ENCODE measurements at places on chromosomes 7 and 10.

DNA sequence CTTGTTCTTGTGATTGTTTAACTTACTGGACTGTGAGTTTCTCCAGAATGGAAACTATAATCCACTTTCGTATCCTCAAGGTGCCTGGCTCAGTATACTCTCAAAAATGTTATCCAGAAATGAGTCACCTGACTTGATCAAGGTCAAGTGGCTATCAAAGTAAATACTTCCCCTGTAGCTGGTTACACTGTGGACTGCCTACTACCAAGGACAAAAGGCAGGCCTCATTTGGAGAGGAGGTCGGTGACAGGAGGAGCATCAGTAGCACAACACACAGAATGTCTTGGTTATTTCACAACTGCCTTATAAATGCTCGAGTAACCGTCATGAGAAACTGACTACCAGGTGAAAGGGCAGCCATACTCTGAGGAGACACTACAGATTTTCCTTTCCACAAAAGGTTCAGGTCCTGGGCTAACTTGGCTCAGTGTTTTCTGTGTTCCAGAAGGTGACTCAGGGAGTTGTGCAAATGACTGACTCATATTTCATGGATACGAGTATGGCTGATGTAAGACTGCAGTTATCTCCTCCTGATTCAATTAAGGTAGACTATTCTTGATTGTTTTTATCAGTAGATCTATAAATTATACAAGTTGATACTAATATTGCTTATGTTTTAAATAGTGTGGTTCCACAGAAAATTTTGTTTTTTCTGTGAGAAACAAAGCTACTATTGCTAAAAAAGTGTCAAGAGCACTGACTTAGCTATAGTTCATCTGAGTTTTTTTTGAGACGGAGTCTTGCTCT, 4.2 kb upstream of the CCNY start:
- ATAC-seq: no peak

DNA sequence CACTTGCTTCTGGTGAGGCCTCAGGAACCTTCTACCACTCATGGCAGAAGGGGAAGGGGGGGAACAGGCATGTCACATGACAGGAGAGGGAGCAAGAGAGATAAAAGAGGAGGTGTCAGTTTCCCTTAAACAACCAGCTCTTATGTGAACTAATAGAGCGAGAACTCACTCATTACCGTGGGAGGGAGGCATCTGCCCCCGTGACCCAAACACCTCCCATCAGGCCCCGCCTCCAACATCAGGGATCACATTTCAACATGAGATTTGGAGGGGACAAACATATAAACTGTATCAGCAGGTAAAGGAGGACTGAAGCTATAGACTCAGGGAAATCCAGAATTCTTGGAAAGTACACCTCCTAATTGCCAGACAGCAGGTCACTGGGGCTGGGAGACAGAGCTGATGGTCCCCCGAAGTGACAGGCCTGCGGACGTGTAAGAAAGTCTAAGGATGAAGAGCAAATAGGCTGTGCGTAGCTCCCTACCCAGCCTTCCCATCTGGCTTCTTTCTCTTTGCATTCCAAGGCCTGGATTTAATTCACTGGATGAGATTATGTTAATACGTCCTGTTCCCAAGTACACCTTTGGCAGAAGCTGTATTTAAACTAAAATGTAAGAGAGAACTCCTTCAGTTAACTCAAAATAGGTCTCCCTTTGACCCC, 186.7 kb upstream of the LYZL2 start:
- no peak for ATAC-seq

DNA sequence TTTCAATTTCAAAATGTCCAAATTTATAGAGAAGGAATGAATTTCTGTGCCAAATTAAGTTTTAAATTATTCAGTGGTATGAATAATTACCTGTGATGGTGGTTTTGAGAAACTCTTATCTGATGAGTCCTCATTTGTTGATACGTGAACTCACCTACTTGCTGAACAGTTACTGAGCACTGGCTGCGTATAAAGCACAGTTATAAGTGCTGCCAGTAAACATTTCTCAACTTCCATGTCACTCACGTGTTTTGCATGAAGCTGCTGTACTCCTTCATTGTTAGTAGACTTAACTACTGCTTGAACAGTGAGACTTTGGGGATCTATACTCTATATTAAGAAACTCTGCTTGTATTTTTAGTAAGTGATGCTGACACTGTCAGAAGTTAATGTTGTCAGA, 269.1 kb upstream of the FZD8 start:
- ATAC-seq: no peak

GRCh38 chr10:33919244-33919643, 584.8 kb upstream of the NRP1 start:
- ATAC-seq: no peak

DNA sequence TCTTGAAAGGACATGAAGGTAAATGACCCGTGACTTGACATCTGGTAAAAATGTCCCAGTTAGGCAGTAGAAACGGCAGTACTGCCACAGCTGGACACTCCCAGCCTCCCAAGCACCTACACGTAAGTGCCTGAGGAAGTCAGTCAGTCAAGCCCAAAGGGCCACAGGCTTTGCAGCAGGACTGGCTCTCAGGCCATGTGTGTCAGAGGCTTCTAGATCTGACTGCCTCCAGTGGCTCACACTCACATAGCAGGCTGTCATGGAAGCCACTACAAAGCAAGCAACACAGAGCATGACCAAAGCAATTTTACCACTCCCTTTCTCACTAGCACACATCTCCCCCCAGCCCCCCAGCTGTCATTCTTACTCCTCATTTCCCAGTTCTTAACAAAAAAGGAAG, 17.8 kb upstream of the CCNJ start:
- ATAC-seq: no peak

- ATAC-seq: no peak
Measured at GRCh38 chr10:91316486-91316885, 93.7 kb upstream of the HECTD2 start.

GRCh38 chr10:26550774-26551526, 112.8 kb downstream of the APBB1IP start:
- ATAC-seq: no peak

GRCh38 chr10:5862360-5862961, 27.2 kb downstream of the ANKRD16 start:
- peak; percentile 78 for ATAC-seq

DNA sequence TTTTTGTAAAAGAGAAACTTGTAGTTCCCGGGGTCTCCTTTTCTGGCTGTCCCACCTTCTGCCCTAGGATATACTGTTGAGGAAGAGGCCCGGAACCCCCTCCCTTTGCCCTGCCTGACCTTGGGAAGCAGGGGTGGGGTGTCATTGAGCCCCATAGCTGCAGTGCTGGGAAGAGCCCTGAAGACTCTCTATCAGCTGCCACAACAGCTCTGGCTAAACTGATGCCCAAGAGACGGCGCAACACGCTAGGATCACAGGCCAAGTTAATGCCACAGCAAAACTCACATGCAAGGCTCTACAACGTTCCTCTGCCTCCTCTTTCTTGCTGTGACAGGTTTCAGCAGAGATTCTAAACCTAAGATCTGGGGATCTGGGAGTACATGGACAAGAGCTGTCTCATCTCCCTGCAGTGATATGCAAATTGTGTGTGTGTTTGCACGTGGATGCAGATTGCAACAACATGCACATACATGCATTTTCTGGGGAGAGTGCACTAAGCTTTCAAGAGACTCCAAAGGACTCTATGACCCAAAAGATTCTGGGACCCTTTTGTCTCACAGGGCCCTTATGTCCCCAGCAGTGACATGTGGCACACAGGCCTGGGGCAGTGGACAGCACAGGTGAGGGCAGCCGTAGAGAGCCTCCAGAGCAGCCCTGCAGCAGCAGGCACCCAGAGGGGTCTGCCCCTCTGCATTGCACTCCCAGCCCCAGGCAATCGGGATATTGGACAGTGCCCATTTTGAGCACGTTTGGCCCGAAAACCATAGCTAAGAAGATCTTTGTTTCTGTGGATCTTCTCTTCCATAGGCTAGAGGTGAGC, 2.5 kb downstream of the RASSF4 start:
- no peak for ATAC-seq

DNA sequence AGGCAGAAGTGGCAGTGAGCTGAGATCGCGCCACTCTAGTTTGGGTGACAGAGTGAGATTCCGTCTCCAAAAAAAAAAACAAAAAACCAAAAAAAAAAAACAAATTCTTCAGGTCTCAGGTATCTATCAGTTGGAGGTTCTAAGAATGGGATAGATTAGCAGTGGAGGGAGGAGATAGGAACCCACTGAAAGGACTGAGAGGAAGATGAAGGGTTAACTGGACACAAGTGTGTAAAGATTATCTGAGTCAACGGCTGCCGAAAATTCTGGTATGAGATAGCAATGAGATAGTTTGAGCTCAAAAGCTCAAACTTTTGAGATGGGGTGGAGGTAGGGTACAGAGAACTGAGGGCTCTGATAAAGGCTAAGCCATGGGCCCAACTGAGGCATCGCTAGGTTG, 12.8 kb downstream of the ZNF467 start:
- no peak for ATAC-seq

DNA sequence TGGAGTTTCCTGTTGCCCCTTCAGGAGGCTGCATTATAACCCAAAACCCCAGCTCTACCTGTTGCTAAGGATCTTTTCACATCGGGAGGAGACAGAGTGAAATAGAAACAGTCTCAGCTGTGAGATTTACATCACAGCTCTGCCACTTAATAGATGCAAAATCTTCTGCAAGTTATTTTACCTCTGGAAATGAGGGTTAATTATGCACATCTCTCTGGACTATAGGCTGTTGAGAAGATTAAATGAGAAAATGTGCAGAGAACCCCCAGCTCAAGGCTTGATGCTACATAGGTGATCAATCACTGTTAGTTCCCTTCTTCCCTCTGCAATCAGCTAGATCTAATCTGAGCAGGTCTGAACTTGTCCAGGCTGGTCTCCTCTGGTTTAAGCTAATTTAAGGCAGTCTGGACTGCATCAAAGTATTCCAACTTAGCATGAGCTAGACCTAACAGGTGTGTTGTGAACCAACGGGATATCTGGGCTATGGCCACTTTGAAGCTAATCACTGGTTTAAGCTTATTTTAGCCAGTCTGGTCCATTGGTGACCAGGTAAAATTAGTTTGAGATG, 8.9 kb upstream of the LRRC18 start:
- ATAC-seq: no peak

GRCh38 chr10:70782086-70782745, 3.0 kb downstream of the TBATA start:
- no peak for ATAC-seq

DNA sequence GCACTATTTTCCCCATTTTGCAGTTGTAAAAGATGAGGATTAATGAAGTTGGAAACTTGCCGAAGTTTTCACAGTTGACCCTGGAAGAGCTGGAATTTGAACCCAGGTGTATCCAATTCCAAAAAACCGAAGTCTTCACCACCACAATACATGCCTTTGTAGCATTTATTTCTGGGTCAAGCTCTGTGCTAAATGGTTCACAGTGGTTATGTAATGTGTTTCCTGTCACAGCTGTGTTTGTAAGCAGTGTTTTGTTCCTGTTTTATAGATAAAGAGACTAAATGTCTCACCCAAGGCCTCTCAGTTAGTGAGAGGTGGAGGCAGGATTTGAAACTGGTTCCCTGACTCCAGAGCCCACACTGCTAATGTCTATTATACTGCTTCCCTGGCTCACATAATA, 17.6 kb downstream of the SFTPA2 start:
- ATAC-seq: no peak

Measured in activated CD4-positive, CD25-positive, alpha-beta regulatory T cell treated with anti-CD3 and anti-CD28 coated beads, Interleukin-2, amount 50 U/mL, for 24 hours (primary cell).